T-helper 17 cell (primary cell): ENCODE measurements at places on chromosomes 3 and 15. TPM values are rescaled to one million over a fixed set of nuclear protein-coding genes. Genes with fewer than 3 reads are reported as not detected.

GRCh38 chr3:48440590-48440958, 517 bp downstream of the TMA7 start:
- no peak for DNase-seq

DNA sequence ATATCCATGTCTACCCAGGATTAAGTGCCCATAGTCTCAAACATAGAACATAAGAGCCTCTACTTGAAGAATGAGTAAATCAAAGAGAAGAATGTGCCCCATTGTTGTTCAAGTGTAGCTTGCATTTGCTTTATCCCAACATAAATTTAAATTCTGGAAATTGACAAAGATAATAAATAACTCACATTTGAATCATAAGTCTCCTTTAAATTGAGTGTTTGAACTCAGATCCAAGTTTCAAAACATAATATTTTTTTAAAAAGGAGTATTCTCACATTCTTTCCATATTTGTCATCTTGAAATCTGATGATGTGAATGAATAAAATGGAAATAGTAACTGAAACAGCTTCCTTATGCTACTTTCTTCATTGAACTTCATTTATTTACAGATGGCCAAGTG, 135.2 kb downstream of the MECOM start:
- no peak for DNase-seq

GOLGA8K gene
- total RNA-seq = 0.32 TPM

DNA sequence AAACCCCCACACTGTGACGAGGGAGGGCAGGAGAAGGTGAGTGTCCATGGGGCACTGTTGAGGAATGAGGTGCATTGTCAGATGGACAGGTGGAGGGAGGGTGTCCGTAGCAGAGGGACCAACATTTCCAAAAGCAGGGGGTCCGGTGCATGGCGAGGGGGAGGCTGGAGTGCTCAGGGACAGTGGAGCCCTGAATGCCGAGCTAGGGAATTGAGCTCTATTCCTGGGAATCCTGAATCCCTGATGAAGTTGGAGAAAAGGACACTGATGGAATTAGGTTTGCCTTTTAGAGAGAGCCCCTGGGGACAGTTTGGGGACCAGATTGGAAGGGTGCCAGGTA, 7.9 kb upstream of the ANPEP start:
- DNase-seq = no peak

DNA sequence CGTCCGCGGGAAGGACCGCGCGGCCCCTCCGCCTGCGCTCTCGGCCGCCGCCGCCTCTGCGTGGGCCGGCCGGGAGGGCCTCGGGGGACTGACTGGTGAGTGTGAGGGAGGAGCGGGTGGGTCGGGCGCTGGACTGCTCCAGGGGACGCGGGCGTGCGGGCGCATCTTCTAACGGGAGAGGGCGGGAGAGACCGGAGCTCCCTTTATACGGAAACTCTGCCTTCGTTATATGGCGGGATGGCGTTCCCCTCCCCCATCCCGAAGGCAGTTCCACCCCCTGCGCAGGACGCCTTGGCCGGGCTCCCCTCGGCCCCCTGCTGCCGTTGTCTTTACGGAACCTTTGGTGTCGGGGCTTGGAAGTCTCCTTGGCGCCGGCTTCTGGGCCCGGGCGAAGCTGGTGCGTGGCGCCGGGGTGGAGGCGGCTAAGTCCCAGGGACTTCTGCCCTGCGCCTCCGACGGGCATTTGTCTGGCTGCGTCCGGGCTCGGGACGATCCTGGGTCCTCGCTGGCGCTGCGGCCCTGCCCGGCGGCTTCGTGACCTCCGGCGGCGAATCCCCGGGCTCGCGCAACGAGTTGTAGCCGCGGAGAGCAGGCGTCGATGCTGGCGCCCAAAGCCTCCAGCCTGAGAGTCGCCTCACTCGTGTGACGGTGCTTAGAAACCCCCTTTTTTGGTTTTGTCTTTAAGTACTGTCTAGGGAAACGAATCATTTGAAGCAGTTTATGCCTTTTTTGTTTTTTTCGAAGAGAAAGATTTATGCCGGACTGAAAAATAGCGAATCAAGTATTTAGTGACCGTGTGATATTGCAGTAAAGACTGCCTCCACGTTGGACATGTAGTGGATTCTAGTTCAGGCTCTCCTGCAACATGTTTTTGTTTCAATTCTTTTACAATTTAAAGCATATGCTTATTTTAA, 623 bp downstream of the ZNF639 start:
- peak; percentile 43 for DNase-seq
